ENCODE measurements at places on chromosomes 16 and 17.

- no peak for ATAC-seq
Observed at GRCh38 chr17:38685491-38685890, 10.7 kb upstream of the EPOP start.

- ATAC-seq, result no peak
Observed at GRCh38 chr16:18833707-18834505, 32.6 kb upstream of the ARL6IP1 start.

DNA sequence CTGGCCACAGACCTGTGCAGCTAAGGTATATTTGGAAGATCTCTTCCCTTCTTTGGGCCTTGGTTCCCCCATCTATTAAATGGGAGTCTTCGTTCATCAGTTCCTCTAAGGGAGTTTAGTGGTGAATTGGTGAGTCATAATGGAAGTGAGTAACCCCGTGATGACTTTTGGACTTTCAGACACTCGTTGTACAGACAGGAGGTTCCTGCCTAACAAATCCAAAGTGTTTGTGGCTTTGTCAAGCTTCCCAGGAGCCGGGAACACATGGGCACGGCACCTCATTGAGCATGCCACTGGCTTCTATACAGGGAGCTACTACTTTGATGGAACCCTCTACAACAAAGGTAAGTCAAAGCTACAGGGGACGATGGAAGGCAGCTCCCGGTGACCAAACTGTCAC is 40.4 kb downstream of the WSCD1 start:
- ATAC-seq, result no peak

GRCh38 chr16:53787423-53787822 is 83.5 kb downstream of the FTO start:
- ATAC-seq, result no peak

DNA sequence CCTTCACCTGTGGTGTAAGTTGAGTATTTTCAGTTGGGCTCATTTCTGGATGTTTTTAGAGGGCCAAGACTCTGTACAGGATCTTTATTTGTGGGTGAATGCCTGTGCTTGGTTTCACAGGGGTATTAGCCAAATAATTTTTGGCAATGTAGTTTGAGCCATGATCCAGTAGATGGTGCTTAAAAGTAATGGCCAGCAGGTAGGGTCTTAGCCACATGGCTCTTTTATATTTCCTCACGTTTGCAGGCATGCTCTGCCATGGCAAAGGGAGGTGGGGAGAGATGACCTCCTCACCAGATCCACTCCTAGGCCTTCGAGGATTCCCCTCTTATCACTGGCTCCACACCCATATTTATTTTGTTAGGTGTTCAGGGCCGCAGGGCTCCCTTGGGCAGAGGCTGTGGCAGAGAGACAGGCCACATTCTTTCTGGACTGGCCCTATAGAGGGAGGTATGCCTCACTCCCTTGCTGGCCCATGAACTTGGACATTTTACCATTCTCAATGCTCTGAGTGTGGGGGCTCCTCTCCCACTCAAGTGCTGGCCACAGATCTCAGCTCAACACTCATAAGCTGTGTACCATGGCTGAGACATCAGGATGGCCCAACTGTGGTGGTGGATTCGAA is 417.1 kb downstream of the XYLT1 start:
- no peak for ATAC-seq

- ATAC-seq, result peak; percentile 60
Observed at GRCh38 chr16:31331141-31331764, 23.7 kb upstream of the ITGAX start.

- ATAC-seq, result no peak
Observed at GRCh38 chr17:46875849-46876352, 24.5 kb downstream of the WNT9B start.

- ATAC-seq, result no peak
Observed at GRCh38 chr17:66753126-66753920, 81.6 kb upstream of the CACNG5 start.

- ATAC-seq, result no peak
Observed at GRCh38 chr17:8630227-8630801, at the start of gene MYH10. Gene MYH10 (minus strand): TSS chr17:8630725. CDS start chr17:8623246, 7,479 bp downstream.

DNA sequence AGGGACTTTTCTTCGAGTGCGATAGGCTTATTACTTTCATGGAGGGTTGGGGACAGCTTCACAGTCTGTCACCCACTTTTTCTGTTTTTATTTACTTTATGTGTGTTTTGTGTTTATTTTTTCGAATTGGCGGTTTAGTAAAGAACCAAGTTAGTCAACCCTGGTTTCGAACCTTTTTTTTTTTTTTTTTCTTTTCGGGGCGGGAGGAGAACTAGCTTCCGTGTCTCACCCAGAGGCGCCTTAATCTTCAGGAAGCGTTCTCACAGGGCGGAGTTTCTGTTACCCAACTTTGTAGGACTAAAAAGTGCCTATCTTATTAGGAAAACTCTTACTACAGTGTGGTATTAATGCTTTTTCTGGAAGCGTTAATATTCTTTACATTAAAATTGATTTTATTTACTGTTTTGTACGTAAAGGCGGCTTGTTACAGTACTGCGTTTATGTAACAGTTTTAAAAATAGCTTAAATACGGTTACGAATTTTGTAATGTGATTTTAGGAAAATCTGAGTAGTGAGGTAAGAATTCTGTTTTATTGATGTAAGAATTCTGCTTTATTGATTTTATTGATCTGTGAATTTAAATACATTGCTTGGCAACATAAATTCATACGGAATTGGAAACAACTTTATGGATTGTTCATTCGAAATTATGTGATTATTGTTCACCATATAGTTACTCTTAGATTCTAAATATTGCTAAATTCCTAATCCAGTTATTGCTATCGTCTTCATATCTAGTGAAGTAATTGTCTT is 885 bp downstream of the ZNF207 start:
- ATAC-seq, result peak; percentile 42

DNA sequence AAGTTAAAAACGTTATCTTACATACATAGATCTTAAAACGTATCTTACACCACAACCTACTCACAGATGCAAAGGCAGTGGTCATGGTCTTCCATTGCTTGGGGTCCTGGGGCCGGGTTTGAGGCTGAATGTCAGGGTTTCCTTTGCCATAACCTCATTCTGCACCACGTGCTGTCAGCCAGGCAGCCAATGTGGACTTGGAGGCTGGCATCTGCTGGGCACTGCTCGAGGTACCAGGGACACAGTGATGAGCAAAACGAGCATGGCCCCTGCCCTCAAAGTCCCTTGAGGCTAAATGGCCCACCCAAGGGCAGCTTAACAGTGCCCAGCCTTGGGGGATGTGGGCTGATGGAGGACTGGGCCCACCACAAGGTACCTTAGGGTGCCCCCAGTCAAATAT is 35.8 kb upstream of the RGS9 start:
- ATAC-seq, result no peak

- ATAC-seq, result no peak
Observed at GRCh38 chr16:56635441-56635967, 3.0 kb upstream of the MT1A start.

DNA sequence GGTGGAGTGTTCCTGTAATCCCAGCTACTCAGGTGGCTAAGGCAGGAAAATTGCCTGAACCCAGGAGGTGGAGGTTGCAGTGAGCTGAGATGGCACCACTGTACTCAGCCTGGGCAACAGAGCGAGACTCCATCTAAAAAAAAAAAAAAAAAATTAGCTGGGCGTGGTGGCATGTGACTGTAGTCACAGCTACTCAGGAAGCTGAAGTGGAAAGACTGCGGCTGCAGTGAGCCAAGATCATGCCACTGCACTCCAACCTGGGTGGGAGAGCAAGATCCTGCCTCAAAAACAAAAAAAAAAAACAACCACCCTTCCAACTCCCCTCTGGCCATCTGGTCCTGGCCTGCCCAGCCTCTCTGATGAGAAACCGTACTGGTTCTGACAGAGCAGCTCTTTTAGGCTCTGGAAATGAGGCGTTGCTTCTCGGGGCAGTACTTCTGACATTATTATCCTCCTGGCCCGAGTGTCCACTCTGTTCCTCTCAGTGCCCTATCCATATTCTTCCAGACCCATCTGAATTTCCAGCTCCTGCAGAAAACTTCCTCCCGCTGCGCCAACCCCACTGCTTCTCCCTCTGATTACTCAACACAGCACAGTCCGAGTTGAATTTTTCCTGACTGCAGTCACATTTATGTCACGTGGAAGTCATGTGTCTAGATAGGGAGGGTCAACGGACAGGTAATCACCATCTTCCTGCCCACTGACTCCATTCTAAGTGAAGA is 13.3 kb downstream of the GGA2 start:
- no peak for ATAC-seq

DNA sequence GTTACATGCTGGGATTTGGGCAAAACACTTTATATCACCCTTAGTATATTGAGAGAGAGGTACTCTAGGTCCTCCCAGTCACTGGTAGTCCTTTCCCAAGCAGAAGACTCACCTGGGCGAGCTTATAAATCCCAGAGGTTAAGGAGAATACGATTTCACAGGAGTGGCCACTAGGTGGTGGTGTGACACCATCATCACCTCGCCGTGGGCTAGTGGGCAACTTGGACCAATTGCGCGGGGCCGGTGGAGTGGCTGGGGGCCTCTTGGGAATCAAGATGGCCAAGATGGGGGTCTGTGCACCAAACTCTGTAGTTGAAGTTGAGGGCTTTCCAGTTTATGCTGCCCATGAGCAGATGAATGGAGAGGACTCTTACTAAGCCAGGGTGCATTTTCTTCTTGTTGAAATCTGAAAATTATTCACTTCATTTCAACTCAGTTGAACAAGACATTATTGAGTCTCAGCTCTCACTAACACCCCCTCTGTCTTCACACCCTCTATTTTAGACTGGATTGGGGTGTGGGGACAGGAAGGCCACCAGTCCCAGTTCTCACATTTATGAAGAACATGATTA is 38.2 kb upstream of the PIRT start:
- no peak for ATAC-seq

GRCh38 chr17:45230787-45231480 is 9.2 kb downstream of the FMNL1 start:
- ATAC-seq, result no peak

- no peak for ATAC-seq
Observed at GRCh38 chr17:40931311-40931710, 6.1 kb downstream of the KRT23 start.

DNA sequence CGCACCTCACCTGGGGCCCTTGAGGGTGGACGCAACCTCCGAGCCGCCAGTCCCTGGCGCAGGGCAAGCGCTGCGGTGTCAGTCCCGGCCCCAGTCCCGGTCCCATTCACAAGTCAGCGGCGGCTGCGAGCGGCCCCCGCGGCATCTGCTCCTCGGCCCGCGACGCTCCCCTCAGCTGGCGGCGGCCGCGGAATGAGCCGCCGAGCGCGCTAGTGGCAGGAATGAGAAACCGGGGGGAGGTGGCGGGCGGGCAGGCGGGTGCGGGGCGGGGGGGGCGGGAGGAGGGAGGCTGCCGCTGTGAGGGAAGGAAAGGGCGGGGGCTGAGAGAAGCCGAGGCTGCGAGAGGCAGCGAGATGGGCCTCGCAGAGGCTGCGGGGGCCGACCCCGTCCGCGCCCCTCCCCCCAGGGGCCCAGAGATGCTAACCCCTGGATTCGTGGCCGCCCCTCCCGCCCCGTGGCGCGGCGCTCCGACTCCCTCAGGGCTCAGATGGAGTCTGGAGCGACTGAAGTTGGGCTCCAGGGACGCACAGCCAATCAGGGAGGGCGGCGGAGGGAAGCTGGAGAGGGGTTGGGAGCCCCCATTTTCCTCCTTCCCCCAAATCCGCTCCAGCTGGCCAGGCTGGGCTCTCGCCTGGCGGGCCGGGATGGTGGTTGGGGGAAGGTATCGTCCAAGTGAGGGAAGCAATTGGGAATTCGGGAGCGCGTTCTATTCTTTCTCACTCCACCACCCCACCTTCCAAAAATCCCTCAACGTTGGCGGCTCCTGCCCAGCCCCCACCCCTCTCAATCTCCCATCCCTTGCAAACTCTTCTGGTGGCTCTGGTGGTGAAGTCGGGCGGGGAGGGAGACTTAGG is at the start of gene CDH11:
Gene CDH11, minus strand, starts transcription at position 194 of the 854 bp plus-strand sequence. CDS start 117,194 bp downstream, outside the sequence.
- no peak for ATAC-seq

- no peak for ATAC-seq
Observed at GRCh38 chr16:9013508-9013864, 49.8 kb upstream of the USP7 start.

- ATAC-seq, result no peak
Observed at GRCh38 chr17:67474081-67474661, 97.1 kb downstream of the PITPNC1 start.

DNA sequence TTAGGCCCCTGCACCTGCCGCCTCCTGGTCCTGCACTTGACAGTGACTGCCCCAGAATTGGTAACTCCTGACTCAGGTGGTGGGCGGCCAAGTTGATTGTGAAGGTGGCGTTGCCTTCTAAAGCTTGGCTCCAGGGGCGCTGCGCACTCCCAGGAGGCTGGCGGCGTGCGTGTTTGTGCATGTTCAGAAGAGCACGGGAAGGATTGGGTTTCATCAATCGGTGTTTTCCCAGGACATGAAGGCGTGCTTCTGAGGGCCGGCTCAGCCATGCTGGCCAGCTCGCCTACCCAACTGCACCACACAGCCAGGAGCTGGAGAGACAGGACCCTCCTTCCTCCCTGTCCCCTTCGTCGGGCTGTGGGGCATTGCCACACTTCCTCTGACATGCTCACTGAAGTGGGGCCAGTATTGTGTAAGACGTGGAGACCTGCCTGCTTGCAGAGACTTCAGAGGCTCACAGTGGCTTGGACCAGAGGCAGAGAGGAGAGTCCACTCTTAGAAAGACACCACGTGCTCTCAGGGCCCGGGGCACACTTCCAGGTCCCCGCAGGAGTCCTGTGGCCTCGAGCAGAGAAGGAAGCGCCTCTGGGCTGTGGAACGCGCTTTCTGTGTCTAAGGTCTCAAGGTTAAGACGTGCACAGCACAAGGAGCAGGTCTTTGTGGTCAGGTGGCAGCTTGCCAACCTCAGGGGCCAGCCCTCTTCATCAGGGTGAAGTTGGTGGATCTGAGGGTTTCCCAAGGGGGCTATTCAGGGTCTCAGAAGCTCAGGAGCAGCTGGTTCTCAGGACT is 2.8 kb downstream of the RAB40C start:
- ATAC-seq, result no peak

- ATAC-seq, result no peak
Observed at GRCh38 chr16:58678716-58679115, 5.9 kb downstream of the SLC38A7 start.

GRCh38 chr17:41176744-41177387 is 1.2 kb downstream of the KRTAP4-2 start:
- ATAC-seq, result peak; percentile 41

GRCh38 chr16:81181013-81181720 is 57.3 kb upstream of the BCO1 start:
- ATAC-seq, result no peak

Measured in activated CD4-positive, CD25-positive, alpha-beta regulatory T cell treated with anti-CD3 and anti-CD28 coated beads, Interleukin-2, amount 50 U/mL, for 24 hours (primary cell).